ENCODE measurements at places on chromosomes 3 and 15.

- no peak for DNase-seq
Observed at GRCh38 chr3:64685800-64686445, 1.9 kb downstream of the ADAMTS9 start.

DNA sequence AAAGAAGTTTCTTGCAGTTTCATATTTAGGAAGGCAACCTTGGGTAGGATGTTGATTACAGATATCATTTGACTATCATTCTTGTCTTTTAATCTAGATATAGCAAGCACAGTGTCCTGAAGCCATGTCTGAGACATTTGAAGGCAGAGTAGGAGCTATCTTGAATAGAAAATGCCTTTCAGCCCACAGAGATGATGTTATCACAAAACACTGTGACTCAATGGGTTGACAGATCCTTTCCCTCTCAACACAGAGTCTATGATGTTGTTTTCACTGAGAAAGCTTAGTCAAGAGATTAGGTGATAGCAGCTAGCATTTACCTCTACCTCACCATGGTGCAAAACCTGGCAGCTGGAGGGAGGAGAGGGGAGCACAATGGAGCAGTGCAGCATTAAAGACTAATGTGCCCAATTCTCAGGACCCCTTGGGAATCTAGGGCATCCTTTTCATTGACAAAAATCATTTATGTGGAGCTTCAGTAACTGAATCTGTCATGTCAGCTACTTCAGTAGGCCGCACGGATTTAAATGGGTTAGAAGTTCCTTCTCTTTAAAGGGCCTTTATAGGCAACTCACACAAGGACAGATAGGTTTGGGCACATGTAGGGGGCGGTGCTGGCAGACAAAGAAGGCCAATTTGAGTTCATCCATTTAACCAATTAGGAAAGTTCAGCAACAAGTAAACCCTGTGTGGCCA lies 121.8 kb downstream of the AGBL1 start:
- DNase-seq, result no peak

DNA sequence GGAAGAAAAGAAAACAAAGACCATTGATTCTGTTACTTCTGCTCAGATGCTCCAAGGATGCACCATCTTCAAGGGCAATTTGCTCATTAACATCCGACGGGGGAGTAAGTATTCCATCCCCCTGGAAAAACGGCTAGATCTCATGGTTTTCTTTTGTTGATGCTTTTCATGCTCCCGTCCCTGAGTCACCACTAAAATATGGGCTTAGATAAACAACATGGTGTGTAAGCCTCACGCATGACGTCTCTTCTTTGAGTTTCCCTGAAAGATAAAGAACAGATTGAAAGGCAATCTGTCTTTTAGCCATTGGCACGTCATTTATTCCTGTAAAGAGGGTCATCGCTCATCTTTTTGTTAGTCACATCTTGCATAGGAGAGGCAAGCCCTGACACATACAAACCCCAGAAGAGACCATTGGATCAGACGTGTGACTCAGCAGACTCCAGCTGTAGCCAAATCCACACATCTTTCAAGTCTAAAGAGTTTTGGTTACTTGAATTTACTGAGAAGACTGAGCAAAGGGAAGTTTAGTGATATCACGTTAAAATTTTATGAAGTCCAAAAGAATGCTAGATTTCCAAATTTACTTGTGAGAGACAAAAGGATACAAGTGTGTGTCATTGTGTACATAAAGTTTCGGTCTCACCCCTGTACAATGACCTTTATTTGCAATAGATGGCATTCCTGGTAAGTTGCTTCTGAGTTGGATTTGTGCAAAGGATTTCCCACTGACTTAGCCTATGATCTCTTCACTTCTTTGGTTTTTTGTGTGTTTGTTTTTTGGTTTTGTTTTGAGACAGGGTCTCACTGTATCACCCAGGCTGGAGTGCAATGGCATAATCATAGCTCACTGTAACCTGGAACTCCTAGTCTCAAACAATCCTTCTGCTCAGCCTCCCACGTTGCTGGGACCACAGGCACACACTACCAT lies 110.5 kb downstream of the PGPEP1L start:
- no peak for DNase-seq

- peak; percentile 35 for DNase-seq
Observed at GRCh38 chr15:33226559-33227181, 32.2 kb upstream of the FMN1 start.

DNA sequence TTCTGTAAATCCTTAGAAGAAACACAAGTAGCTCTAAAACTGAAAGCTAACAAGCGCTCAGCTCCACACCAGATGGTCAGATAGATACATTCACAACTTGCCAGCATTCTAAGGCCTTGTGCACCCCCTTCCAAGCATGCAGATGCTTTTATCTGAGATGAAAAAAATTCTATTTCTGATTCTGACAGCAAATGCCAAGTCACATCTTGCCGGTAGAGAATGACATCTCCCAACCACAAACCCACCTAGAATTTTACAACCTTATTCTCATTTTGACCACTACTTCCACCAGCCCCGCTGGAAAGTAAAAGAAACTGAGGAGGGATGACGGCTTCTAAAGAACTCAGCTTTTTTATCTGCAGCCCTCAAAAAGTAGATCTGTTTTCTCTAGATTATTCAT lies 57.7 kb downstream of the SUMF1 start:
- no peak for DNase-seq

GRCh38 chr15:33005582-33005981 lies 188.9 kb downstream of the FMN1 start:
- no peak for DNase-seq

- peak; percentile 75 for DNase-seq
Observed at GRCh38 chr3:132029182-132029902, 5.5 kb downstream of the CPNE4 start.

DNA sequence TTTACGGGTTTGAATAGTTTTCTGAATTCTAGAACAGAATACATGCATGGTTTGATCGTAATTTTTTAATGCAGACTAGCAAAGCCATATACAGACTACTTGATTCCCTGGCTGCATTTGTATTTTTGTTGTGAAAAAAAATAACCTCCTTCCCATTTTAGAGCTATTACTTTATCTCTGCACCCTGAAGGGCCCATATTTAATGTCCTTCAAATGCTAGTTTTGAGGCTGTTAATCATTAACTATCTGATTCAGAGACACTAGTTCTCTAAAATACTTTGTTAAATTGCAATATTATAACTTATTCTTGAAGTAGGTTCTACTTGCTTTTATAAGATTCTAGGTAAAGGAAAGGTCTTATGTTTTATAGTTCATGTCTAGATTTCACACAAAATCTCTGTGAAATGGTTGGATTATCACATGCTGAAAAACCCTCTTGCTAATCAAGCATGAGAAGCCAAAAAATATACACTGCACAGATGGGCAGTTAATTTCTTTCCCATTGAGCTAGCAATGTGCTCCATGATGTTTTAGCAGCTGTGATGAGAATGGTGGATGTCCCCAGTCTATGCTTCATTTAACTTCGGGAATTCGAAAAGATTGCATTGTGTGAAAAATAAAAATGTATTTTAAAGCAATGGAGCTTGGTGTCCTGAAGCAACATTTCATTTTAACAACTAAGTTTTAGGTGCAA lies 634.0 kb upstream of the BCHE start:
- no peak for DNase-seq

DNA sequence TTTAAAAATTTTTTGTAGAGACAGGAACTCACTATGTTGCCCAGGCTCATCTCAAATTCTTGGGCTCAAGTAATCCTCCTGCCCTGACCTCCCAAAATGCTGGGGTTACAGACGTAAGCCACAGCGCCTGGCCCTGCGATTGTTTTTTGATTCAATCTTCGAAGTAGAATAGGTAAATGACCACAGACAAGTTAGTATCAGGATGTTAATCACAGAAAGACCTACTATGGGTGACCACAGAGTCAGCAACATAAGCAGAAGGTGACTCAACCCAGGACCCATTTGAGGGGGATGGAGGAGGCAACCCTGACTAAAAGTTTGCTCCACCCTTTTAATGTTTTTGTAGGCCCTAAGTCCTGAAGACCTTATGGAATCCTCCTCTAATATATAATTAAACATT lies 10.0 kb upstream of the USP3 start:
- no peak for DNase-seq

DNA sequence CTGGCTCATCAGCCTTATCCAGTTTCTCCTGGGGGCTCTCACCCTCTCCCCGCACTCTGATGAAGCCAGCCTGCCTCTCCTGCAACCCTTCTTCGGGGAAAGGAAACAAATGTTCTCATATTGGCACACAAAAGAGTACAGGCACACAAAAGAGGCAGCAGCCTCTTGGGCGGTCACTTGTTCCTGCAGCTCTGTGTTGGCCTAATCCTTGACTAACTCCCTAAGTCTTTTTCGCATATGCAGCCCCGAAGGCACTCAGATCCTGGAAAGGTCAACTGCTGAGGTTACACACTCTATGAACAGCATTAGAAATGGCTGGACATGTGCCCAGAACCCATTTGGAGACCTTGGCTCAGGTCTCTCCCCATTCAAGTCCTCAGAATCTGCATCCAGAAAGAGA lies 7.4 kb upstream of the CAMP start:
- DNase-seq, result no peak

DNA sequence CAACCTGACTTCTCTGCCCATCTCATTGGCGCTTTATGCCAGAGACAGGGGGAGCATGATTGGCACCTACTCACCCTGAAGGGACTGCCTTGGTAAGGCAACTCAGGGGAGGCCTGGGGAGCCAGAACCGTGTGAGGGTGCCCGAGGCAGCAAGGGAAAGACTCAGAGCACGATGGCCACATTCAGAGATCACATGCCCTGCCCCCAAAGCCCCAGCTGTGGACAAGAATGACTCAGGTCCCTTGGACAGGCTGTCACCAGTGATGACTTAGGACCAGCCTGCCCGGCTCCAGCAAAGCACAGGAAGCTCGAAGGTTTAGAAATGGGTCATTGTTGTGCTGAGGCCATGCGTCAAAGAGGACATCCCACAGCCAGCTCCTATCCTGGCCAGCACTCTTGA lies 49.1 kb upstream of the LIMD1 start:
- DNase-seq, result peak; percentile 25

GRCh38 chr3:74075241-74075640 lies 450.5 kb upstream of the PDZRN3 start:
- DNase-seq, result no peak

DNA sequence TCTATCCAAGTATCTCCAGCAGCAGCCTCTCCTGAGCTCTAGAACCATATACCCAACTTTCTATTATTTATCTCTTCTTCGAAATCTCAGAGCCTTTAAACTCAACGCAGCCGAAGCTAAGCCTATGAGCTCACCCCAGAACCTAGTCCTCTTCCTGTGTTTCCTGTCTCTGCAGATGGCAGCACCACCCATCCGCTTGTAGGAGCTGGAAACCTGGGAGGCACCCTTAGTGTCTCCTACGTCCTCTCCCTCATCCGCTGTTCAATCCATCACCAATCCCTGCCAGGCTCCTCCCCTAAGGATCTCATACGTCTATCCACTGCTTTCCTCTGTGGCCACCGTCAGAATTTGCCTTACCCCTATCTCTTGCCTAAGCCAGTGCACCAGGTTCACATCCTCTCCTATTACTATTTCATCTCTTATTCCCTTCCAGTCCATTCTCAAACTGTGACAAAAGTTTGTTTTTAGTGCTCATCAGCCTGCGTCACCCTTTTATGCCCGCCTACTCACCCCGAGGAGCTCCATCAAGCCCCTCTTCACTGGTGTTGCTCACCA lies 9.6 kb downstream of the VGLL4 start:
- DNase-seq, result no peak

Data from HL-60 (cell line).